Left cardiac atrium (tissue), 4 donors: ENCODE measurements at places on chromosomes 6 and 20.
A peak's percentile ranks its signal among the peaks of the same experiment; 100 is the strongest.

DNA sequence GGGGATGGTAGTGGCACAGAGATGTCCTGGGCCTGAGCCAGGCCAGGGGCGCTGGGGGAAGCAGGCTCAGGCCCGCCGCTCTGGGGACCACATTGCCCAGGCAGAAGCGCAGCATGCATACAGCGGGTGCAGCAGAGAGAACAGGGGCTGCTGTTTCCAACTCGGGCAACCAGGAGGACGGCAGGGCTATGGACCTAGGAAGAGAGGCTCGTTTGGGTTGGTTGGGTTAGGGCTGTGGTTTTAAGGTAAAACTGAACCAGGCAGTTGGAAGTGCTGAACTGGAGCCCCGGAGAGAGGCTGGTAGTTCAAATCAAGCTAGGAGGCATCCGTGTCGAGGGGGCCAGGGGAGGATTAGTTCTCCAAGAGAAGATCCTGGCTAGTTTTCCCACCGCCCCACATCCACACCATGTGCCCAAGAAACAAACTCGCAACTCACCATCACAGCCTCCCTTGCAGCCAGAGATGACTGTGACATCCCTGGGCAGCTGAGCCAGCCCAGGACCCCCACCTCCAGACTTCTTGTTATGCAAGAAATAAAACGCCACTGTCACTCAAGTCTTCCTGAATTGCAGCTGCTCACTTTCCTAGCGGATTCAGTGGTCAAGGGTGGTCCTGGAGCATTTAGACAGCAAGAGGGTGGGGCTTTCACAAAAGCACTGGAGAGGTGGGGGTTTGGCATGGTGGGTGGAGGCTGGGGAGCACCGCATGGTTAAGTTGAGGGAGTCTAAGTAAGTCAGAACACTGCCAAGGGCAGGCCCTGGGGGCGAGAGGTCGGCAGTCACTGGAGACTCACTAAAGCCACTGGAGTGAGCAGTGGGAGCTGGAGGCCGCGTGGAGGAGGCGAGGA, 161.2 kb downstream of the GRM4 start:
- DNase-seq = no peak

GRCh38 chr6:146357578-146358430, 185.8 kb upstream of the RAB32 start:
- no peak for DNase-seq

GRCh38 chr6:24504649-24505586, 10.1 kb downstream of the ALDH5A1 start:
- DNase-seq = no peak

GRCh38 chr6:87366072-87366827, 21.6 kb downstream of the C6orf163 start:
- DNase-seq = no peak

- DNase-seq = no peak
Measured at GRCh38 chr6:159056003-159056402, 11.2 kb upstream of the TAGAP start.

GRCh38 chr6:132490024-132490423, 22.9 kb downstream of the STX7 start:
- peak; percentile 32 for DNase-seq

DNA sequence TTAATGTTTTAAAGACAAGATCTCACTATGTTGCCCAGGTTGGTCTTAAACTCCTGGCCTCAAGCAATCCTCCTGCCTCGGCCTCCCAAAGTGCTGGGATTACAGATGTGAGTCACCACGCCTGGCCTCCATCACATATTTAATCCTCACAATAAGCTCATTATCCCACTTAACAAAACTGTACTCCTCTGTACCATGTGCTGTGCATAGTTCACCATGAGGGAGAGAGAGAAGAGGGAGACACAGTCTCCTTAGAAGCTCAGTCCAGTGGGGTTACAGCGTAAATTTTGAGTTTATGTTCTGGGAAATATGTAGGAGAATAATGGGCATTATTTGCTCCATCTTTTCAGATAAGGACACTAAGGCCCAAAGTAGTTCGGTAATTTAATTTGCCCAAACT, 7.9 kb upstream of the CPNE5 start:
- no peak for DNase-seq
